ENCODE measurements at places on chromosomes 4 and X.

- DNase-seq, result no peak
Measured at GRCh38 chrX:129737916-129738315, 863 bp upstream of the XPNPEP2 start.

GRCh38 chr4:178333355-178333754 lies 891.1 kb upstream of the AGA start:
- DNase-seq, result no peak

DNA sequence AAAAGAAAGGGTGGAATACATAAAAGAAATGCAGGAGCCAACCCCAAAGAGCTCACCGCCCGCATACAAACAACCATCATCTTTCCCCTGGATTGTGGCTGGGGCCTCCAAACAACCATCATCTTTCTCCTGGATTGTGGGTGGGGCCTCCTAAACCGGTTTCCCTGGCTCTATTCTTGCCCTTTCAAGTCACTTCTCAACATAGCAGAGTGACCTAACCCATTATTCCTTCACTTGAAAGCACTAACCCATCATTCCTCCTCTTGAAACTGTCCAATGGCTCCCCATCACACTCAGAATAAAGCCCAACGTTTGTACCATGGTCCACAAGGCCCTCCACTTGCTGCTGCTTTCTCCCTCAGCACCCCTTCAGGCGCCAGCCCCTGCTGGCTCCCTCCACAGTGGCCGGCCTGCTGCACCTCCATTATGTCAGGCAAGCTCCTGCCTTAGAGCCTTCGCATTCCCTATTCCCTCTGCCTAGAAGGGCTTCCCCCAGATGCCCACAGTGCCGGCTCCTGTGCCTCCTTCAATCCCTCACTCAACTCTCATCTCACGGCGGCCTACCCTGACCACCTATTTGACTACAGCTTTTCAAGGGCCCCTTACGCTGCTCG lies 24.1 kb downstream of the SMIM43 start:
- DNase-seq, result no peak

- DNase-seq, result no peak
Measured at GRCh38 chrX:66163849-66164411, at the start of gene HEPH. Gene HEPH, plus strand, starts transcription at chrX:66164247. Its CDS starts 6,324 bp downstream, at chrX:66170571.

DNA sequence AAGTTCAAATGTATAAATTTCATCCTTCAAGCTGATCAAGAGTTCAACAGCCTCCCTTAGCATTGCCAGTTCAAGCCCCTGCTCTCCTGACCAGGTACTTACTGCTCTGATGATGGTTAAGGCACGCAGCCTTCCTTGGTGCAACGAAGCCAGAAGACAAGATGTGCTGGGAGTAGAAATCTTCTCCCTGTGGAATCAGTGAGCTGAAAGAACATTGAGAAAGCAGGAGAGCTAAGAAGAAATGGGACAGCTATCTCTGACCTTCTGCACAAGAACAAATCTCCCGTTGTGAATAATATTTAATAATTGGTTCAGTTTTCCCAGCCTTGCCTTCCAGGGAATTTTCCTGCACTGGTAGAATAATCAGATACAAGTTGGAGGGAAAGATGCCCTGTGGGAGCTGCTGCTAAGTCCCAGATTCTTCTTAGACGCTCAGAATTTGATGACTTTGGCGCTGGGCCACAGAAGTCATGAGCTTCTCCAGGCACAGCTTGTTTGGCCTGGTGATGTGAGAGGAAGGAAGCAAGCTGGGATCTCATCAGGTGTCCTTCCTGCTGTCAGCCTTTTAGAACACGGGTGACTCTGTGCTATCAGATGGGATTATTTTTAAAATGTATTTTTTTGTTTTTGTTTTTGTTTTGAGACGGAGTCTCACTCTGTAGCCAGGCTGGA lies 77.8 kb downstream of the CD38 start:
- DNase-seq, result peak; percentile 75

DNA sequence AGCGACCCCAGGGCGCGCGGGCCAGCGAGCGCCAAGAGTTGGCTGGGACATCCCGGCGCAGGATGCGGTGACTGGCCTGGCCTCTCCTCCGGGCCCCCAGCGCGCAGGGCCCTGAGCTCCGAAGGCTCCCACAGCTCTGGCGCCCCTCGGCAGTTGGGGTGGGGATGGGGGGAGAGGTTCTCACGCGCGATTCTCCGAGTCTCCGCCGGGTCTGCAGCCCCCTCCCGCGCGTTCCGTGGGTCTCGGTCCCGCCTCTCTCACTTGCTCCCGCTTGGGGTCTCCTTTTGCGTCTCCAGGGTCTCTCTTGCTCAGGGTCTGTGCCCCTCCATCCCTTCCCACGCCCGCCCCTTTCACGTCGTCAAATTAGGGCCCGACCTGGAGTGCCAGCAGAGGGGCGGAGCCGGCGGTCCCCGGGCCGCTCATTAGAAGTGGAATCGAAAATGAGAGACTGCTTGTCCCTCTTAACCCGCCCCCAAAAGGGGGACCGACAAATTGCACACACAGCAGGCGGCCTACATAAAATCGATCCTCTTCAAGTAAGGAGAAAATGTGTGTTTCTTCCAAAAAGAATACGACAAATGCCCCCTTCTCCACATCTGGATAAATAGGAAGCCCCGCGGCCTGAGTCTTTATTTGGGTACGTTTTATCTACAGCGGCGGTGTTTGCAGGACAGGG lies 877 bp upstream of the NKX1-1 start:
- DNase-seq, result peak; percentile 24

DNA sequence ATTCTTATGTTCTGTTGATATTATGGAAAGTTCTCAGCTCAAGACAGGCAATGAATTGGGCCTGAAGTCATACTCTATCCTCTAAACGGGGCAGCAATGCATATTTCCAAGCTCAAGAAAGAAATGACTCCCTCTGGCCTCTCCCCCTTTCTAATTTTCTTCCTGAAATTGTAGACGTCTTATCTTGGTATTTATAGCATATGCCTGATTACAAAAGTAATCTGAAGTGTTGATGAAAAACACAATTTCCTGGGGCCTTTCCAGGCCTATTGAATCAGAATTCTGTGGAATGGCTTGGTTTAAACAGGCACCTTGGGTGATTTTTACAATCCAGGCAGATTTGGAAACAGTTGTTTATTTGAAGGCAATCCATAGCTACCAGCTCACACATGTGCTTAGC lies 21.4 kb upstream of the PGRMC2 start:
- no peak for DNase-seq

DNA sequence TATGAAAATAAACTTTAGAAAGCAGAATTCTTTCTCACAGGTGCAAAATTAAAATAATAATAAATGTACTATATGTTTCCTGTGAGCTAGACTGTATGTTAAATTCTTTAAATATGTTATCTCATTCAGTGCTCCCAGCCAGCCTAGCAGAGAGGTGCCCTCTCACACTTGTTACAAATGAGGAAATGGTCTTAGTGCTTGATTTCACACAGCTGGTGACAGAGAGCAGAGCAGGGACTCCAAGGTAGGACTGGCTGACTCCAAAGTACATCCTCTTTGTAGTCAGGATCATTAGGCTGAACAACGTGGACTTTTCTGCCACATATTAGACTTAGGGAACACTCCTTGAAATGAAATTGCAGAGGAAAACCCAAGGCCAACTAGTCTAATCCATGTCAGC lies 72.0 kb upstream of the HHIP start:
- no peak for DNase-seq

GRCh38 chr4:160019936-160020335 lies 917.1 kb downstream of the RAPGEF2 start:
- DNase-seq, result no peak

All from Right ventricle myocardium superior (tissue), 1 donor.